ENCODE measurements at places on chromosomes 5 and 9.

GRCh38 chr5:152739916-152740315 is 334.8 kb upstream of the NMUR2 start:
- no peak for DNase-seq

DNA sequence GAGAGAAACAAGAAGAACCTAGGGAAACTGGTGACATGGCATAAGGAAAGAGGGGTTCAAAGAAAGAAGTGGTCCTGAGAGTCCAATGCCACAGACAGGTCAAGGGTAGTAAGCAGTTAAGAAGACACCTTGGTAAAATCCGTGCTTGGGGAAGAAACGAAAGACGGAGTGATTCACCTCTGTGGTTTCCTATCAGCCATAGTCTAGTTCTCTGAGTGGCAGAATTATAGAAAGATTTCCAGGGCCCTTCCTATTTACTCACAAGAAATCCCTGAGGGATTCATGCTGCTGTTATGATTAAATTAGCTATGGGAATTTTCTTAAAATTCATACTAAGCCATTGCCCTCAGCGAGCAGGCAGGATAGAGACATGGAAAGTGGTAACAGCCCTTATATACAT is 31.7 kb downstream of the IL33 start:
- DNase-seq: no peak

GRCh38 chr9:5917888-5918287 is 27.2 kb downstream of the MLANA start:
- DNase-seq: no peak

DNA sequence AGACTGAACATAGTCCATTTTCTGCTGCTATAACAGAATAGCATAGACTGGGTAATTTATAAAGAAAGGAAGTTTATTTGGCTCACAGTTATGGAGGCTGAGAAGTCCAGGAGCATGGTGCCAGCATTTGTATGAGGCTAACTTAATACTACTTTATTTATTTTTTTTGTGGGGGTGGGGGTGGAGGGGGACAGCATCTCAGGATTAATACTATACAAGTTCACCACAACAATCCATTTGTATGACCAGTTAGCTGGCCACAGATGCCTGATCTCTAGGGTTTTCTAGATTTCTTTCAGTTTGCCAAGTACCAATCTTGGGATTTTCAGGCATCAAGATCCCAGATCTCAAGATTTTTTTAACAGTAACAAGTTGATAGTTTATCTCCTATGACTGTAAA is 20.3 kb downstream of the ANGPTL2 start:
- DNase-seq: no peak

DNA sequence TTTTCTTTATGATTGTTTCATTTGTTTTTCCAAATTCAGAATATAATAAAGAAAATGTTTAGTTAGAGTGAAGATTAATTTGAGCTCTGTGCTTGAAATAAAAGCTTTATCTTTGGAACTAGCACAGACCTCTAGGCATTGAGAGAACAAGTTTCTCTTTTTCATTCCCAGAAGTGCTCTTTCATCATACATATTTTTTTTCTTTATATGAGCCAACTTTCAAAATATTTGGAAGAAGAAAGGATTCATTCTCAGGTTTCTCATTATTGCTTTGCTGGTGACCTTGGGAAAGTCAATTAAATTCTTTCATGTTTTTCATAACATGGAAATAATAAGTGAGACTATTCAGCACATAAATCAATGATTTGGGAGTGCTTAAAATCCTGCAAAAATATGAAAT is 16.8 kb downstream of the CTXN3 start:
- no peak for DNase-seq

DNA sequence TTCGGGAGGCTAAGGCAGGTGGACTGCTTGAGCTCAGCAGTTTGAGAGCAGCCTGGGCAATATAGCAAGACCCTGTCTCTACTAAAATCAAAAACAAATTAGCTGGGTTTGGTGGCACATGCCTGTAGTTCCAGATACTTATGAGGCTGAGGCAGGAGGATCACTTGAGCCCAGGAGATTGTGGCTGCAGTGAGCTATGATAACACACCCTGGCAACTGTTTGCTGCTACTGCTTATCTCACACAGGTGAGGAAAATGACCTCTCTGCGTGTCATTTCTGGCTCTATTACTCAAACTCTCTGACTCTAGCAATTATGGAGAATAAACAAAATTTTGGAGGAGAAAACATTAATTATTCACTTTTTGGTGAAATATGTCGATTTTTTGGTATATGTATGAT is 45.3 kb upstream of the TMC1 start:
- no peak for DNase-seq

GRCh38 chr5:73130811-73131210 is 10.4 kb downstream of the TMEM171 start:
- no peak for DNase-seq

DNA sequence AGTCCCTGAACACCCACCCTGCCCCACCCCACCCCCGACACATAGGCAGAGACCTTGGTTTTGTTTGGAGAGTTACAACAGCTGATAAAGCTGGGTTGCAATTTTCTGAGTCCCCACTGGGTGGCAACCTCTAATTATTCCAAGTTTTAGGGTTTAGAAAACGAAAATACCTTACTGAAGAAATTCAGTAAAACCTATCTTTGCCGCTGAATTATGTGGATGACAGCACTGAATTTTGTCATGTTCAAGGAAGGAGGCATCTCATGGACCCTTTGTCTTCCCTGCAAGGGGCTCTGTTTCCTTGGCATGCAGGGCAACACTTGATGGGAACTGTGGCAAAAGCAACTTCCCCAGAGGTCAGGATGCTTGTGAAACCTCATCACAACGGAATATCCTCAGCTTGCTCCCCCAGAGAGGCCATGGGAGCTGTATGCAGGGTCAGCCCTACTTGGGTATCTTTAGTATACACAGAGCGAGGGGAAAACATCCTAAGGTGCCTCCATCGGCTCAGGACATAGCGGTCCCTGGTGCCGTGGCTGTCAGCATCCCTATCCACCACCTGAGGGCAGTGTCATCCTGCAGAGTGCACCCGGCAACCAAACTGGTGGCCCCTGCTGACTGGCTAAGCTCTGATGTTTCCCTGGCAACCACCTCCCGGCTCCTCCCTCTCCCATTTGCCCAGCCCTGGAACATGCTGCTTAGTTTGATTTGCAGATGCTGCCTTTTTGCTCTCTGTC is 123.1 kb downstream of the RXRA start:
- peak; percentile 96 for DNase-seq

DNA sequence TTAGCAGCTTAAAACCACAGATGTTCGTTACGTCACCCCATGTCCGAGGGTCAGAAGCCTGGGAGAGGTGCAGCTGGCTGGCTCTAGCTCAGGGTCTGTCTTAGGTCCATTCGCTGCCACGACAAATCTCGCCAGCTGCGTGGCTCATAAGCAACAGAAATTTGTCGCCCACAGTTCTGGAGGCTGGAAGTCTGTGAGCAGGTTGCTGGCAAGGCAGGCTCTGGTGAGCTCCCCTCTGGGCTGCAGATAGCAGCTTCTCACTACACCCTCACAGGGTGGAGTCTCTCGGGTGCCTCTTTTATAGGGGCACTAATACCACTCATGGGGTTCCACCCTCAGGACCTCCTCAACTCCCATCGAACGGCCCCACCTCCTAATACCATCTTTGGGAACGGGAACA is 40.1 kb upstream of the FCN2 start:
- no peak for DNase-seq

GRCh38 chr5:6773342-6774035 is 60.3 kb downstream of the TENT4A start:
- no peak for DNase-seq

DNA sequence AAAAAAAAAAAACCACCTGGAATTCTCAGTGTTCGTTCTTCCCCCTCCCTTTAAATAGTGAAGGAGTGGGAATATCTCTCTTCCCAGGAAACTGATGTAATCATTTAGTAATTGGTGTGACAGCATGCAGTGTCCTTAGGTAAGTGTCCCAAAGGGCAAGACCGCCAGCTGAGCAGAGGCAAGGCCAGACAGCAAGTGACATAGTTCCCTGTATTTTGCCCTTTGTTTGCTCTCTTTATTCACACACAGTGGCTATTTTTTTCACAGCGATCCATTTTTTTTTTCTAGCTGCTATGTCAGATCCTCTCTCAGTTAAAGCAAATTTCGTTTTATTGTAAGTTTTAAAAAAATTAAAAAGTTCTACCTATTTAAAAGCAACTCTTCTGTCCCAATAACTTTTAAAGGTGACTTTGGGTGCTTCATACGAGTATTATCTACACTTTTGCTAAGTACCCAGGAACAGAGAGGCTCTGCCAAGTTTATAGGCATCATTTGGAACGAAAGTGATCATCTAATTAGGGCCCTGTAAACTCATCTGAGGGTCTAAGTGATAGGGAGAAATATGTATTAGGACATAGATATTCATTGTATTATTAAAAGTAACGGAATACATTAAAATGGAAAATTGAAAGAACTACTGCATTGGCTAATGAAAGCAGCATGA is 98.2 kb upstream of the ALDH1A1 start:
- DNase-seq: no peak

DNA sequence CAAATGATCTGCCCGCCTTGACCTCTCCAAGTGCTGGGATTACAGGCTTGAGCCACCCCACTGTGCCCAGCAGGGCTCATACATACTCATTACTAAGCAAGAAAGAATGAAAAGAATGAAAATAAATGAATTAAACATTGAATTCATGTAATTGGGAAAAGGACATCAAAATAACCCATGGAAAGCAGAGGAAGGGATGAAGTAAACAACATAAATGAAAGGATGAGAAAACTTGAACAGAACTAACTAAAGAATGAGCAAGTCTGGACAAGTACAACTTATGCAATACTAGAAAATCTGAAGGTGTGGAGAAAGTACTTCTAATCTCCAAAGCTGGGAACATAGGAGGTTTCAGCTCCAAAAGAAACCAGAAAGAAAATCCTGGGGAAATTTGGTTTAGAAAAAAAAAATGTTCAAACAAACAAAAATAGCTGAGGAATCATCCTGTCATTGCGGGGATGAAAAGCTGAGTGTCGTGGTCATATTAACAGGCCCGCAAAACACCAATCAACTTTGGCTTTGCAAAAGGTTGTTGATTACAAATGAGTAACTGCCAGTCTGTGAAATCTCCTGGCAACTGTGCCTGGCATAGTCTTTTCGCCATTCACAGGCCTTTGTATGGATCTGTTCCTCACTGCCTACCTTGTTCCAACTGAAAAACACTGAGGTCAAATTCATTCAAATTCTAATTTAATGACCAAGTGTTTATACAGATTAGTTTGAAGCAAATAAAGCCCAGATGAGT is 2.3 kb upstream of the AK3 start:
- no peak for DNase-seq

DNA sequence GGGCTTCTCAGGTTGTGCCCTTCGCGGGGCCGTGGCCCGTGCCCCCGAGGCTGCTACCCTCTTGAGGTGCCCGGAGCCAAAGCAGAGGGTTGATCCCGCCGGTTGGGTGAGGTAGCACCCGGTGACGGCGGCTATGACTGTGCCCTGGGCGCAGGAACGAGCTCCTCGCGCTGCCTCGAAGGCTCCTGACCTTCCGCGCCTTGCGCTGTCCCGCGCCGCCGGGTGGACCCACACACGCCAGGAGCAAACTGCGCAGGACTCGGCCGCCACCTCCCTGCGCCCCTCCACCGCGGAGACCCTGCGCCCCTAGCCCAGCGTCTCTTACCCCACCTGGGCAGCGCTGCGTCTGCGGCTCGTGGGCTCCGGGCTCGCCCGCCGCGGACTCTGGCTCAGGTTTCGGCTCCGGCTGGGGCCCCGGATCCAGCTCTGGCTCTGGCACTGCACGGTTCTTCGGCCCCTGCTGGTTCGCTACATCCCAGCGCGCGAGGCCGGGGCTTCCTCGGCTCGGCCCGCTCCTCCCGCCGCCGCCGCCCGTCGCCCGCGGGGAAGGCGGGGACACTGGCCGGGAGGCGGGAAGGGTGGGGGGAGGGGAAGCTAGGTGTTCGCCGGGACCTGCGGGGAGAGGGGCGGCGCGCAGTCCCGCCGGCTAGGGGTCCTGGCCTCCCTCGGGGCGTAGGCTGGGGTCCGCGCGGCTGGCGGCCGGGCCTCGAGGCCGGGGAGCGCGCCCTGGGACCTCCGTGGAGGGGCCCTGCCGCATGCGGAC is 5.4 kb upstream of the PITX1 start:
- DNase-seq: no peak

GRCh38 chr5:97534166-97534565 is 351.1 kb upstream of the RIOK2 start:
- peak; percentile 47 for DNase-seq

DNA sequence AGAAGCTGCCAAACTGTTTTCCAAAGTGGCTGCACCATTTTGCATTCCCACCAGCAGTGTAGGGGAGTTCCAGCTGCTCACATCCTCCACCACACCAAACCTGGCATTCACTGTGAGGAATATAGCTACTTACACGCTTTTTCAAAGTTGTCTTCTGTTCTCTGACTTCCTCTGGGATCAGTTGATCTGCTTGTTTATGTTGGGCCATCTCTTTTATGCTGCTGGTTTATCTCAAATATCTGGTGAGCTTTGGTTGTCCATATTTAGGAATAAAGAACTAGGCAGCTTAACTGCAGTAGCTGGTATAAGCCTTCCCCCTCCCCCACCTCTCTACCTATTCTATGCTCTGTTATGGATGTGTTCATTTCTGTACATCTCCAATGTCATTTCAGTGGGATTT is 8.5 kb upstream of the ZNF79 start:
- no peak for DNase-seq

GRCh38 chr5:151770383-151771258 is 1.1 kb upstream of the G3BP1 start:
- peak; percentile 80 for DNase-seq

- no peak for DNase-seq
Measured at GRCh38 chr5:14355391-14355790, 212.2 kb downstream of the TRIO start.

DNA sequence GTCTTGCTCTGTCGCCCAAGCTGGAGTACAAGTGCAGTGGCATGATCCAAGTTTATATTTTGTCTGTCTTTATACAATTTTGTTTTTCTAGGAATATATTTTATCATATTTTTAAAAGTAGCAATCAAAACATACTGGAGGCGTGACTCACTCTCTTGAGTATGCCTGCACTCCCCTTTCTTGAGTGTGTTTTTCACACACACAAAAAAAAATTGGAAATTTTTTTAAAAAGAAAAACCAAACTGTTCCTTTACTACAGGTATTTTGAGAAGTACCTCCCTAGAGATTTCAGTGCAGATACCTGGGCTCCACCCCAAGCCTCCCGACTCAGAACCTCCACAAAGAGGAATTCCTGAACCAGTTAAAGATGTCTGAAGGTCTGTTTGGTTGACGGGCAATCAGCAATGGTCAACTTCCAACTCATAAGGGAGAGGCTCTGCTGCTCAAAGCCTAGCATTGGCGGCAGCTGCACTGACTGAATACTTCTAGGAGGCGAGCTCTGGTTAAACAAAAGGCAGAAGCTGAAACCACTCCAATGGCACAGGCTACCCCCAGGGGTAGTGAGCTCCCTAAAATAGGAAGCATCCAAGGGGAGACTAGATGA is 27.4 kb downstream of the PDE6A start:
- DNase-seq: no peak

DNA sequence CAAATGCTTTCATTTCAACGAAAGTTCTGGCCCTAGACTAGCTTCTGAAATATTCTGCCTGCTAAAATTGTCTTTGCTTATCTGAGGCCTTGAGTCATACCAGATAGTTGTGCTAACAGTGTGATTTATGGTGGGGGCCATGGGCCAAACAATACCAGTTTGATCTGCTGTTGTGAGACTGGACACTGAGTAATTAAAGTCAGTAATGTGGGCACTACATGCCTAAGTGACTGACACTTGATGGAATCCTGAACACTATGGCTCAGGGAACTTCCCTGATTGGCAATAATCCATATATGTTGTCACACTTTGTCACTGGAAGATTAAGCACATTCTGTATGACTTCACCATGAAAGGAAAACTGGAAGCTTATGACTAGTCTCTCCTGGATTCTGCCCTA is 127.6 kb upstream of the CYLC2 start:
- no peak for DNase-seq

GRCh38 chr9:105539452-105539851 is 18.5 kb upstream of the FKTN start:
- DNase-seq: no peak
